Endothelial cell (in vitro differentiated cells): ENCODE measurements at places on chromosomes 3 and 15.

DNA sequence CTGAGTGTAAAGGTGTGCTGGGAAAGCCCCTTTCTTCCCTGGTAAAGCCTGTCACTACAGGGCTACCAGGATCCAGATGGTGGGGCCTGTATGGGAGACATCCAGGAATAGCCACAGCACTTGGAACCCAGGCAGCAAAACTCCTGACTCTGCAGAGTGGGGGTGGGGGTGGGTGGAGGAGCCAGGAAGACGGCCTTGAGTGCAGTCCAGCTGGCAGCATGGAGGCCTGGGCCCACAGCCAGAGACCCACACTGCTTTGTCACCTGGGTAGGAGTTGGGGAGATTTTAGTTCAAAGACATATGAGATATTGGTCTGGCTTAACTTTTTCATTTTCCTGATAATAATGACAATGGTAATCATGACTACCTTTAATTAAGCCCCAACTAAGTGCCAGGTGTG is 116.7 kb upstream of the MRPS22 start:
- no peak for DNase-seq

DNA sequence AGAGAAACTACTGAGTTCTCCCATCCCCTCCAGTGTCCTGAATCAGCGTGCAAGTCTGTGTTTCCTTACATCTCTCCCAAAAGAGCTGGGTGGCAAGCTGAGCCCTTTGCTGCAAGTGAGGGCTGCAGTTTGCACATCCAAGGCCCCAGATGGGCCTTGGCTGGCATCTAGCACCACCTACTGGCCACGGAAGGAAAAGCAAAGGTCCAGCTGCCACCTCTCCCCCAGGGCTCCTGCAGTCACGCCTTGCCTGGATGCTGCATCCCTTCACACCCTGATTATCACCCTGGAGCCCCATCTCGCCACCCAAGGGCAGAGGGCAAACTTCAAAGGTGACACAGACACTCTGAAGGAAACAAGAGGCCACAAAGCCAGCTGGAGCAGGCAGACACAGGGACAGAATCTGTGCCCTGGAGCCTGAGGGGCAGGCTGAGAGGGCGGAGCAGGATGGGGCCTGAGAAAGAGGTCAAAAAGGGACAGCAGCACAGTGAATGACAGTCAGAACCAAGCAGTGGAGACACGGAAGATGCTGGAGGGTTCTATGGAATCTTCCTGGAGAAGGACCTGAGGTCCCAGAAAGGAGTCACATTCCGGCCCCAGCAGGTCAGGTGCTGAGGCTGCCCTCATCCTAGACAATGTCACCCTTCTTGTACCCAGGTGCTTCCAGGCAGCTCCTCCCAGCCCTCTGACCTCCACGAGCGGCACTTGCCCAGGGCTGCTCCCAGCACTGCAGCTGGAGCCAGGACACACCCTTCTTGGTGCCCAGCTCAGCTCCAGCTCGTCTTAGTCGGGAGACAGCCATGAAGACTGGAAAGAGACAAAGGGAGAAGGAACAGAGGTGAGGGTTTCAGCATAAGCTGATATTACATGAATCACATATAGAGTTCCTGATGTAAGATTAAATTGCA is 18.3 kb upstream of the NTRK3 start:
- peak; percentile 86 for DNase-seq

DNA sequence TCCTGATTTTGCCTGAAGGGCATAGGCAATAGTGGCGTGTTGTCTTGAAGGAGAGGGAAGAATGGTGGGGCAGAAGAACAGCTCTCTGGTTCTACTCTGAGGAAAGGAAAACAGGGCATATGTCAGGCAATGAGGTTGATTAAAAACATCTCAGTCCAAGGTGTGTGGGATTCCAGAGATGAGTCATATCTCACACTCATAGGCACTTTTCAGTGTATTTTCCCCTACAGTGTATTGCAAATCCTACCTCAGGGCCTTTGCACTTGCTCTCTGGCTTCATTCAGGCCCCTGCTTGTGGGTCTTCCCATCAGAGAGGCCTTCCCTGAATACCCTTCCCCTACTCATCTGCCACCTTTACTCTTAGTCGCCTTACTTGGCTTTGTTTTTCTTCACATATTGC is 107.8 kb downstream of the SLCO3A1 start:
- no peak for DNase-seq

DNA sequence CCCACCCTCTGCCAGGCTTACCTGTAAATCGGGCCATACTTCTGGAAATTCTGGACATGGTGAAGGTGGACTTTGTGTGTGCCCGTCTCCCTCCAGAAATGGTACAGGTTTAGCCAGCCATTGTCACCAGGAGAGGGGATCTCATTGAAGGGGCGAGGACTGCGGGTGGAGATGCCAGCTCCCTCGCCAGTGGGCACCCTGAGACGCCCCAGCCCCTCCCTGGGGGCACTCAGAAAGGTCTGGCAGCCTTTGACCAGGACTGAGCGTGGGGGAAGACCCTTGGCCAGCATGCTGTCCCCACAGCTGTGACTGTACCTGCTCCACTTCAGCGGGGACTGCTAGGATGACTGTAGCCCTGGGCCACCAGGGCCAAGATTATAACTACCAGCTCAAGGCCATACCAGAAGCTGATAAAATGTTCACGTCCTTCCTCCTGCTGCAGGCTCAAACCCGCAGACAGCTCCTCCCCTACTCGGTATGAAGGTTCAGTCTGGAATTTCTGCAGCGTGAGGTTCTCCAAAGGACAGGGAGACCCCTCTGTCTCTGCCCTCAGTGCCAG is at the start of gene CYP11A1:
CYP11A1 (minus strand) TSS at position 351 of the 559 bp plus-strand sequence; CDS start at position 290, 61 bp downstream.
- no peak for DNase-seq

DNA sequence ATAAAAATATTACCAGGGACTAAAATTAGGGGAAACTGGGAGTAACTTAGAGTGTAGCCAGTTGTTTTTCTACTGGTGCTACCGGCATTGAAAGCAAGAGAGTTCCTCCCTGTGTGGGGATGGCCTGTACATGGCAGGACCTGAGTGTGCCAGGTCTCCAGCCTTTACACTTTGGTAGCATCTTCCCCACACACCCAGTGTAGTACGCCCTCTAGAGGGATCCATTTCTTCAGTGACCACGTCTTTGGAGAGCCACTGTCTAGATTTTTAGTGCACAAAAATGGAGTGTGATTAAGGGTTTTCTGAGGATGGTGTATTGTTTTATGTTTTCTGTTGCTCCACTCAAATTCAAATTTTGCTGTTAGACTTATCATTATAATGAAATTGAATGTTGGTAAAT is 507.0 kb upstream of the TPRG1 start:
- DNase-seq = peak; percentile 20

GRCh38 chr3:106765342-106765741 is 611.9 kb upstream of the CCDC54 start:
- DNase-seq = no peak

- no peak for DNase-seq
Observed at GRCh38 chr3:73745526-73746191, 120.9 kb upstream of the PDZRN3 start.

DNA sequence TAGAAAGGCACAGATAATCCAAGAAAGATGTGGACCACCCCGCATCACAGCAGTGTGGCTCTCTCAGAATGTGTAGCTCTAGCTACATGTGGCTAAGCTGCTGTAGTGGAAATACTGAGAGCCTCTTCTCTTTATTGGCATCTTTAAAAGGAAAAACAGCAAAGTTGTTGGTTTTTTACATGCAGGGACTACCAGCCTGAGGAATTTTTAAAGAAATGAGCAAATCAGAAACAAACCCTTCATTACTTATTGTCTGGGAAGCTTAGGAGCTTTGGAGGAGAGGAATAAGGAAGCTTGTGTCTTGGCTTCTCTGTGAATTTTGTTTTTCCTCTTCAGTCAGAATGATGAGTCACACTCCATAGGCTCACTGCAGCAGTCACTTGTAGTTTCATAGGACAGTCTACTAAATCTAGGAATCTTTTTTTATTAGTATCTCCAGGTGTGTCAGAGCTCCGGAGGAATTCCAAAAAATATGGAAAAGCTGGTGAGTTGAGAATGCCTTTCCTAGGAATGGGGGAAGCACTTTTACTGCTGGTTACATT is 27.5 kb downstream of the POLG start:
- DNase-seq = no peak

DNA sequence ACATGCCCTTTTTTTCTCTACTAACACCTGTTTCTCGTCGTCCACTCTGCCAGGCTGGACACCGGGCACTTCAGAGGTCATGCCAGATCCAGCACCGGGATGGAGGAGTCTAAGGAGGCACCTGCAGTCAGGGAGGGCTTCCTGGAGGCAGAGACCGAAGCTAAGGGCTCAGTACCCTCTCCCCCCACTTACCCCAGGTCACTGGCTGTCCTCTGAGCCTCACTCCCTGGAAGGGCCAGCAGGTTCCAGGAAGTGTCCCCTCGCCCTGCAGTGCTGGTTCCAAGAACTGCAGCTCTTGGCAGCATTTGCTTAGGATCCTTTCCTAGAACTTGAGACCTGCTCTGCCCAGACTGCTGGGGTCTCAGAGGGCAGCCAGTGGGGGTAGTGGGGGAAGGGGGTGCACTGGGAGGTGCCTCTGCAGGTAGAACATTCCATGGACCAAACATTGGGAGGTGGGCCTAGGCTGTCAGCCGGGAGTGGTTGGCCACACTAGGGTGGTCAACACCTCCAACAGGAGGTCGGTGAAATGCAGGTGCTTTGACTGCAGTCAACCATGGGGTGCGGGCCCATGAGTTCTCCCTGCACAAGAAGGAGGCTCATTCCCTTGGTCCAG is 11.3 kb downstream of the CISH start:
- DNase-seq = no peak

GRCh38 chr3:115217678-115218451 is 70.8 kb upstream of the ZBTB20 start:
- peak; percentile 64 for DNase-seq

GRCh38 chr3:18301781-18302180 is 123.4 kb downstream of the SATB1 start:
- no peak for DNase-seq

DNA sequence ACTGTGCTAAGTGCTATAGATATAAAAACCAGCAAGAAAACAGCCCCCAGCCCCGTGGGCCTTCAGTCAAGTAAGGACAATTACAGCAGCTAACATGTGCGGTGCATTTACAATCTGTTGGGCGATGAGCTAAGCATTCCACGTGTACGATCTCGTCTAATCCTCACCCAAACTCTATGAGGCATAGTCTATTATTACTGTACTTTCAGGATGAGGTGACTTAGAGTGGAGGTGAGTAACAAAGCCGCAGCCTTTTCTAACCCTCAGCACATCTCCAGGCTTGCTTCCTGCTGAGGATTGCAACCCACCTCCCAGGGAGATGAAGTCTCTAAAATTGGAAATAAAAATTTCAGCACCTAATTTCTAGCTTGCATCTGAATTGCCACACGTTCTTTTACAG is 53.2 kb upstream of the MCF2L2 start:
- DNase-seq = no peak

DNA sequence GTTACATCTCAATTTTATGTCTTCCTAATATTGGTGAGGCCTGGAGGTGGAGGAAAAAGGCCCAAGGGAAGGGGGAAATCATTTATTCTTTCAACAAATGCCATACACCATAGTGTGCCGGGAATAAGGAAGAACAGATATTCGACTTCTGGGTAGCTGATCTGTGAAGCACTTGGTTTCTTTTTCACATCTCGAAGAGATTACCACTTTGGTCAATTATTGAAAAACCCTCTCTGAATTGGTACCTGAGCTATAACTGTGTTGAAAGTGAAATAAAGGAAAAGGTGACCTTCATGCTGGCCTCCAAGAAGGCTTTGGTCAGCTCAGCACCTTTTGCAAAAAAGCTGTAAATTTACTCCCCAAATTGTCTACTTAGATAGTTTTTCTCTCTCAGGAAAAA is 14.2 kb upstream of the MB21D2 start:
- DNase-seq = no peak

DNA sequence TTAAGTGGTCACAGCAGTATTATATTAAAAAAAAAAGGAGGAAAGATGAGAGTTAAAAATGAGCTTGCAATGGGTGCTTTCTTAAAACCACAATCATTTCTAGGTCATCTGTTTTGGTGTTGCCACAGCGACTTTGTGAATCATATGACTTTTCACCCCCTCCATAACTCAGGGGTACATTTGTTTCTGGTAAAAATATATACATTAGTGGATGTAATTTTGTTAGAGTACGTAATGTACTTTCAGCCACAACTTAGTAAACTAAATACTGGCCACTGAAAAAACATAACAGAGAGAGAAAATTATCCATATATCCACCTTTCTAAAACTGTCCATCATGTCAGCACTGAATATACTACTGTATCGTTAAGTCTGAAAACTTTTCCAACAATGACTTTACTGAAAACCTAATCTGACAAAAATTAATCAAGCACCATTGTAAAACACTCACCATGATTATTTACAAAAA is 3.4 kb downstream of the ANKRD28 start:
- no peak for DNase-seq

DNA sequence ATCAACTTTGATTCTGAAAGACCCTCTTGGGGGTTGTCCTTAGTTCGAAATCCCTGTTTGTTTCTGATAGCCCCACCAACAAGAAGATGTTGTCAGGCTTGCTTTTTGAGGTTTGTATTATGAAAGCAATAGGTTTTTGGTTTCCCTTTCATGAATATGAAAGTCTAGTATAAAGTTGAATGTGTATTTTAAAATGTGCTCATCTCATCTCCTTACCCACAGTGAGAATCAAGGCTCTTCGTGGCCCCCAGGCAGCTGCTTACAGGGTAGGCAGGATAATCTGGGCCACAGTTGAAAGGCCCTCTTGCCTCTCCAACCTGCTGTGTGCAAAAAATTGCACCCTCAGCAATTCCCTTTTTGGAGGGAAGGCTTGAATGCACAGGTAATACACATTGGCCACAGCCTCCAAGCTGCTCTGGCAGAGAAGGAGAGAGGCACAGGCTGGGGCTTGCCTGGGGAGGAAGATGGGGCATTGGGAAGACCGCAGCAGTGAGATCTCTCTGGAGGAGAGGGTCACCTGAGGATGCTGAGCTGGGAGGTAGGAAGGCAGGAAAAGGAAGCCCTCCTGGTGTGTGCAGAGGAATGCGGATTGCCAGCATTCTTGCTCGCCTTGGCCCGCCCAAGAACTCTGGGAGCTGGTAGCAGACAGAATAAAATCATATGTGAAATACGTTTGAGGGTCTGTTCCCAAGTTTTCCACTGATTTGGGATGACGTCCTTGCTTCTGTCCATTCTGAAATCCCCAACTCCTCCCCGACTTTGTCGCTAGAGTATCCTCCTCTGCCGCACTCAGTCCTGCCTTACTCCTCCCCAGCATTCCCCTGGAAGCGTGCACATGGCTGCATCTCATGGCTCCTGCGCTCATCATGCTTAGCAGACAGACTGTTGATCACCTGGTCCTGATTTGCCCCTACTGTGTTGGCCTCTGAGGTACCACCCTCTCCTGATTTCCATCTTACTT is 196.4 kb downstream of the RPLP1 start:
- no peak for DNase-seq

DNA sequence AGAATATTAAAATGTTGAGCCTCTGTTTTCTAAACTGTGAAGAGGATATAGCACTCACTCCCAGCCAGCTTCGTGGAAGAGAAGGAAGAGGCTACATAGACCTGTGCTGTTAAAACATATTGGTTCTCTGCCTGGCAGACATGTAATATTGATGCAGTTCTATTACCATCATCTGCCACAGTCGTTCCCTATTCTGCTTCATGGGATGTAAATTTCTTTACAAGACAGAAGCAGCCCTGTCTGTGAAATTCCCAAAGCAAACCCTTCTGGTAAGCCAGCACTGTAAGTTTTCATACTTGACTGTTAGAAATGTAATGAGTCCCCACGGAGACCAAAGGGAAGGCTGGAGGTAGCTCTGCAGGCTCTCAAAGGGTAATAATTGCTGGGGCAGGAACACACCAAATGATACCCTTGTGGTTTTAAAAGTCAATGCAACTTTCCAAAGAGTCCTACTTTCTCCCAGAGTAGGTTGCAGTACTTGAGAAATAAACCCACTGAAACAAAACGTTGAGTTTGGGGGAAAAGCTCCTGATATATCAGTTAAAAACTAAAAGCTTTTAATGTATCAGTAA is 129.9 kb upstream of the HES1 start:
- no peak for DNase-seq

- DNase-seq = no peak
Observed at GRCh38 chr3:44109771-44110361, 131.8 kb upstream of the TOPAZ1 start.
